ENCODE measurements at places on chromosomes 6 and 20. TPM values are rescaled to one million over a fixed set of nuclear protein-coding genes. Genes with fewer than 3 reads are reported as not detected.
A peak's percentile ranks its signal among the peaks of the same experiment; 100 is the strongest.

GRCh38 chr6:166640342-166641043 is 13.4 kb upstream of the RPS6KA2 start:
- H3K4me1 ChIP-seq: no peaks in the 10 kb centered on the region
- H3K27ac ChIP-seq: no peak overlapping the region
- H3K36me3 ChIP-seq: no peaks in the 10 kb centered on the region
- H3K4me3 ChIP-seq: no peak overlapping the region
- peaks cover 9% of the 10 kb centered on the region for H3K27me3 ChIP-seq
- no peak for DNase-seq

- H3K27me3 ChIP-seq: no peaks in the 10 kb centered on the region
- no peak overlapping the region for H3K27ac ChIP-seq
- DNase-seq: no peak
Measured at GRCh38 chr20:40715491-40715890, 26.5 kb upstream of the MAFB start.

GRCh38 chr6:120478650-120479049 is 855.6 kb downstream of the TBC1D32 start:
- H3K27me3 ChIP-seq: no peaks in the 10 kb centered on the region
- H3K36me3 ChIP-seq: no peaks in the 10 kb centered on the region
- no peak for DNase-seq

DNA sequence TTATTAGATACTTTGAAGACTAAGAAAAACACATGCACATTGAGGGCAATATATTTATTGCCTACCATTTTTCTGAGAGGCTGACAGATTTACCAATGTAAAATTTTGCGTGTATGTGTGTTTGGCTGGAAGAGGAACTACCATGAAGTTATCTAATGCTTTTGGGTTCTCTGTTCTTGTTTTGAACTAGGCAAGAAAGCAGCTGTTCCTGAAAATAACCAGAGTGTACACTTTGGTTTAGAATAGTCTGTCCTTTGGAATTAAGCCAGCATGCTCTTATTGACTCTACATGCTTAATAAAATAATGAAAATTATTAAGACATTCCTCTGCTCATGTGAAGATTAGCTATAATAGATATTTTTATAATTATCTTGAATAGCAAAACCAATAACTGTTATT is 129.2 kb downstream of the MYB start:
- H3K27me3 ChIP-seq: no peaks in the 10 kb centered on the region
- no peak for DNase-seq

DNA sequence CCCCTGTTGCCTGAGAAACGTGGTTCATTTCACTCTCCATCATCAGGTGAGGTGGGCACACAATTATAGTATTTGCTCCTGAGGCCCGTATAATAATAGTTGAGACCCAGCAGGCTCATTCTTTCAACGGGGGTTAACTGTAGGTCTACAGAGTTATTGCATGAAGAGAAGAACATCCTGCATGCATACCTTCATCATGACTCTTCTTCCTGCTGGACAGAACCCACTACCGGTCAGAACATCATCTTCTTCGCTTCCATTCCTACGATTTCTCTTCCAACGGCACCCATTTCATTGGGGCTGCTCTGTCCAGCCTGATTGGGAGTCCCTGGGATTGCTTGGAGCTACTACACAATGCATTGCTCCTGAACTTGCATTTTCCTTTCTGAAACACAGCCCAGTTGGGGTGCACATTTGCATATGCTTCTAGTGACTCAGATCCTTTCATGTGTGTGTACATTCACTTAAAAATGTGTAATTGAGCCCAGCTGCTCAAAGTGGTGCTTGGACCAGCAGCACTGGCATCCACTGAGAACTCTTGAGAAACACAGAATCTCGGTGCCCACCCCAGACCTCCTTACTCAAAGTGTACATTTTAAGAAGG is 57.4 kb downstream of the SLC24A3 start:
- H3K4me3 ChIP-seq: no peak overlapping the region
- H3K27ac ChIP-seq: no peak overlapping the region
- no peak for DNase-seq
- no peaks in the 10 kb centered on the region for H3K36me3 ChIP-seq

GRCh38 chr6:15623276-15624116 is 39.3 kb downstream of the DTNBP1 start:
- H3K27me3 ChIP-seq: no peaks in the 10 kb centered on the region
- peaks cover 13% of the 10 kb centered on the region for H3K4me1 ChIP-seq
- no peak overlapping the region for H3K27ac ChIP-seq
- H3K36me3 ChIP-seq: peaks cover 17% of the 10 kb centered on the region
- DNase-seq: no peak

DNA sequence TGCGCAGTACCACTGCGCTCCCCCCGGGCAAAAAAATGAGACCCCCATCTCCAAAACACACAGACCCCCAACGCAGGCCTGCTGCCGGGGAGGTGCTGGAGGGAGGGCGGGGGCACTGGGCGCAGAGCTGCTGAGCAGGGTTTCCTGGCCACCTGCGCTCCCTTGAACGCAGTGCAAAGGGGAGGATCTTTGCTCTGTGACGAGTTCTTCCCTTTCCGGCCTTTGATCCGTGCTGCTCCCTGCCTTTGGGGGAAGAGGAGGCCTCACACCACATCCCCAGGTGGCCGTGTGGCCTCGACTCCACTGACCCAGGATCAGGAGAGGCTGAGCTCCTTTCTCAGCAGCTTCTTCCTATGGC is 8.9 kb upstream of the COL20A1 start:
- H3K27ac ChIP-seq: no peak overlapping the region
- H3K27me3 ChIP-seq: no peaks in the 10 kb centered on the region
- DNase-seq: peak; percentile 46
- H3K4me3 ChIP-seq: peak overlapping the region; percentile 4
- no peaks in the 10 kb centered on the region for H3K4me1 ChIP-seq

GRCh38 chr6:7207720-7208119 is 100.0 kb downstream of the RREB1 start:
- H3K36me3 ChIP-seq: peaks cover 31% of the 10 kb centered on the region
- H3K27me3 ChIP-seq: no peaks in the 10 kb centered on the region
- H3K4me3 ChIP-seq: no peak overlapping the region
- no peak for DNase-seq
- no peak overlapping the region for H3K27ac ChIP-seq

DNA sequence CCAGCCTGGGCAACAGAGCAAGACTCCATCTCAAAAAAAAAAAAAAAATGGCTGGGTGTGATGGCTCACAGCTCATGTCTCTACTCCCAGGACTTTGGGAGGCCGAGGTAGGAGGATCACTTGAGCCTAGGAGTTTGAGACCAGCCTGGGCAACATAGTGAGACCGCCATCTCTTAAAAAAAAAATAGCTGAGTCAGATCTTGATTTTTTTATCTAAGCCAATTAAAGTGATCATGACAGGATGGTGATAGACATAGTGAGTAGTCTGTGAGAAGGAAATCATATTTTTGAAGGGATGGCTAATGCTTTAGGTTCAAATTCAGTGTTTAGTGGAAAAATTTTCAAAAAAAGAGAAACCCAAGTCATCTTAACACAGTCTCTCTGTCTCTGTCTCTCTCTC is 114.6 kb upstream of the JARID2 start:
- H3K4me1 ChIP-seq: no peaks in the 10 kb centered on the region
- DNase-seq: no peak
- no peaks in the 10 kb centered on the region for H3K27me3 ChIP-seq
- H3K36me3 ChIP-seq: no peaks in the 10 kb centered on the region

DNA sequence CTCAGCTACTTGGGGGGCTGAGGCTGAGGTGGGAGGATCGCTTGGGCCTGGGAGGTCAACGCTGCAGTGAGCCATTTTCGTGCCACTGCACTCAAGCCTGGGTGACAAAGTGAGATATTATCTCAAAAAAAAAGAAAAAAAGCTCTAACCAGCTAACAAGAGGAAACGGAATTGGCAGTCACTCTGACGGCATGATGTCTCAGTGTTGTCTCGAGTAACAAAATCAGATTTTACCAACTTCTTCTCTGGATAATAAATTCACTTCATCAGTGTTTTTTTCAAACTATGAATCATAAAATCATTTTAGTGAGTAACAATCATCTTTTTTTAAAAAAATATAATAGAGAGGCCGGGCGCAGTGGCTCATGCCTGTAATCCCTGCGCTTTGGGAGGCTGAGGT is 12.6 kb downstream of the KIF16B start:
- no peaks in the 10 kb centered on the region for H3K4me1 ChIP-seq
- DNase-seq: no peak
- no peaks in the 10 kb centered on the region for H3K27me3 ChIP-seq
- no peaks in the 10 kb centered on the region for H3K36me3 ChIP-seq

CHMP4B gene
- 70.0 TPM for total RNA-seq

TMEM217 gene
- 2.1 TPM for total RNA-seq

ADGRG6 gene
- 0.05 TPM for total RNA-seq
